ENCODE measurements at places on chromosomes 6 and 20.

DNA sequence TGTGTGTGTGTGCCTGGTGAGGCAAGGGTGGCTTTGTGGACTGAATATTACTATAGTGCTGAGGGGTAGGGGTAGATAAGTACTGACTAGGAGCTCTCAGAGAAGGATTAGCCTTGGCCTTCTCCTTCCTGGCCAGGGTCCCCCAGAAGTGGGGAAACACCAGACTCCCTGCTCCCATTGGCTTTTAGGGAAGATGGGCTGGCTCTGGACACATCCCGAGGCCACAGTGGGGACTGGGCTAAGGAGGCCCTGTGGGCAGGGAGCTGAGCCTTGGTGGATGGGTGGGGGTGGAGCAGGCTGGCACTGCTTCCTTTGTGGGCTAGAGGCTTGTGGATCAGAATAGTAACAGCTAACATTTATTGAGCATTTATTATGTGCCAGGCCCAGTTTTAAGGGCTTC lies 3.1 kb downstream of the EPB41L1 start:
- no peak for DNase-seq

DNA sequence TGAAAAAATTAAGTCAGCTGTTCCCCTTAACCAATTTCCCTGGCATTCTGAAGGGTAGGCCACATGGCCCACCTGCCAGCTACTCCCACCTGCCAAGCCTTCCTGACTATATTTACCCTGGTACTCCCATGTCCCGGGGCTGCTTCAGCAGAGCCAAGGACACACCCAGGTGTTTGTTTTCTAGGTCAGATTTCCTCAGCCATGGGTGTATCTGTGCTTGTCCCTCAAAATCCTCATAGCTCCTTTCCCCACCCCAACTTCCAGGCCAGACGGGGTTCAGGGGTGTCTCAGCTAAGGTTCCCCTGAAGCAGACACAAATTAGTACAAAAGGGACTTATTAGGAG lies 139.4 kb upstream of the CDYL start:
- no peak for DNase-seq

GRCh38 chr6:162404951-162405350 lies 322.6 kb downstream of the PRKN start:
- no peak for DNase-seq

DNA sequence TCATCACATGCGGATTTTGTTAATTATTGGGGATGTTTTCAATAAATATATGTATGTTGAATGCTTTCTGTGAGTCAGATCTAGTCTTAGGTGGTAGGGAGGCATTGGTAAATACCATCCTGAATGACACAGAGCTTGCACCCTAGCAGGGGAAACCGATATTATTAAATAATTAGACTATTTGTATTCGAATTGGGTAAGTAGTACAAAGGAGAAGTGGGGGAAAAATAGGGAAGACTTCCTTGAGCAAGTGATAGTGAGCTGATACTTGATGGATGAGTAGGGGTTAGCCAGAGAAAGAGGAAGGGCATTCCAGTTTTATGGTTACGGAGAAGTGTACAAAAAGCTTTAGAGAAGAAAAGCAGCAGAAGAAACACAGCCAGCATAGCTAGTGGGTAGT lies 1.5 kb downstream of the RIOK1 start:
- no peak for DNase-seq

GRCh38 chr6:16555550-16555949 lies 205.7 kb downstream of the ATXN1 start:
- no peak for DNase-seq

- no peak for DNase-seq
Measured at GRCh38 chr6:155195903-155196302, 67.9 kb upstream of the CLDN20 start.

DNA sequence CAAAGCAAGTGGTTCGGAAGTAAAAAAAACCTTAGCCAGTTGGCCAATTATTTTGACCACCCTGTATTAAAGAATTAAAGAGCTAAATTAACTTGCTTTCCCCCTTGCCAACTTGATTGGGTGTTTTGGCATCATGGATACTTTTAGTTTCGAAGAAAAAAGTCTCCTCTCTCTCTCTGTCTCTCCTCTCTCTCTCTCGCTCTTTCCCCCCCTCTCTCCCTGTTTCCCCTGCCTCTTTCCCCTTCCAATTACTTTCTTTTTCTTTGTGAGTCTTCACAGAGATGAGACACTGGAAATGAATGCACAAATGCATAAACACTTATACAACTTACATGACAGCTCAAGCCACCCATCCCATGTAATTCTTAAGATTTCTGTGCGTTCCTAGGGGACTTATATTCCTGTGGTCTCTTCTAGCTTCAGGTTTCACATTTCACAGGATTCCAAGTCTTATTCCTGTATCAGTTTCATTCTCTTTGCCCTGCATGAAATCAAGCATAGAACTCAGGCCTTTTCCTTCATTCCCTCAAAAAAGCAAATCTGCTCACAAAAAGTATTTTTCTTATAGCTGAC lies 32.9 kb upstream of the EYA4 start:
- no peak for DNase-seq

DNA sequence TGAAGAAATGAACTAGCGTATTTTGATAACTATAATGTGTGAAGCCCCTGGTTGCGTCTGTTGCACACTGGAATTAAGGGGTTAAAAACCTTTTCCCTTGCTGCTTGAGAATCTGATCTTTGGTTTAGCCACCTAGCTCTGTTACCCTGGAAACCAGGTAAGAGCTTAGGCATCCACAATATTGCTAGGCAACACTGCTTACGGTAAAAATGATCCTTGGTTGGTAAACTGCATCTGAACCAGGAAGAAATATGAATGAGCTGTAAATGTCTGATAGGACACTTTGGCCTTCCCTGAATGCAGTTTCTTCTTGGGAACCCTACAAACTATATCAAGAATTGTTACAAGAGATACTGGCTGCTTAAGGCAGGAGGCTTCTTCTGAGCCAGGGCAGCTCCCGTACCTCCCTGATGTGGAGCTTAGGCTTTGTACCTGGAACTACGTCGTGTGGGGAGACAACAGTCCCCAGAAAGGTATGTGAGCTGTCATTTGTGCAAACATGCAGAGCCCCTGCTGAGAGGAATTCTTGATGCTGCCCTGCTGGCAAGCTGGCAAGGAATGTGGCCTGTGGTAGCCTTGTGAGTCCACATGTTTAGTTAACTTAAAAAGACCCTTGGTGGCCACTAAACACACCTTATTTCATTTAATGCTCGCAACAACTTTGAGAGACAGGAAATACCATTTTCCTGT lies 18.4 kb downstream of the UBE3D start:
- DNase-seq: no peak

DNA sequence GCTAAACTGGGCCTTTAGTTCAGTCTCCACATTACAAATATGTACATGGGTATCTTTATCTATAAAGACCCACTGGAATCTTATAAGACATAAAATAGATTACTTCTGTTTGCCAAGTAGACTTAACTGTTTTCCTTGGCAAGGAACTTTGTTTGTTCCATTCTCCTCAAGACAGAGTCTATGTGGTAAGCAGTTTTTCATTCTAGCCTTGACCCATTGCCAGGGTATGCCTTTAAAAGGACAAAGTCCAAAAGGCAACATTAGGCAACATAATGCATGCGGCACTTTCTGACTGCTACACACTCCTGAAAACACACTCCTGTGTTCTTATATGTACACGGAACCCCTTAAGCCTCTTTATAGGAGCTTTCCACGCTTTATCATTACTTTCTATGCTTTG lies 20.4 kb downstream of the VNN1 start:
- DNase-seq: no peak

GRCh38 chr6:17035257-17036064 lies 66.4 kb upstream of the STMND1 start:
- DNase-seq: no peak

DNA sequence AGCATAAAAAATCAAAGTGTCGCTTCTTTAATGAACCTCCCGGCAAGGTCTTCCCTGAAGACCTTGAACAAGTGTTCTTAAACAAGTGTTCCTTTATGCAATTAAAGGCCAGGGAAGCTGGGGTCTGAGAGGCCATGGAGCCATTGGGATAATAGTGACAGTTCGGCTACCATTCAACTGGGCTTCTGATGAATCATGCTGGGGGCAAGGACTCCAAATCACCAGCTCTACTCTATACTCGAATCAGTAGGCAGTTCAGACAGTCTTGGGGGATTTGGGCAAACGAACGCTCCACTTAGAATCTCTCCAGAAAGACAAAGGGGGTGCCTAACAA lies 34.7 kb upstream of the EZR start:
- no peak for DNase-seq

GRCh38 chr6:15864038-15864707 lies 201.3 kb upstream of the DTNBP1 start:
- no peak for DNase-seq

GRCh38 chr6:63263444-63263843 lies 52.2 kb downstream of the FKBP1C start:
- DNase-seq: no peak

DNA sequence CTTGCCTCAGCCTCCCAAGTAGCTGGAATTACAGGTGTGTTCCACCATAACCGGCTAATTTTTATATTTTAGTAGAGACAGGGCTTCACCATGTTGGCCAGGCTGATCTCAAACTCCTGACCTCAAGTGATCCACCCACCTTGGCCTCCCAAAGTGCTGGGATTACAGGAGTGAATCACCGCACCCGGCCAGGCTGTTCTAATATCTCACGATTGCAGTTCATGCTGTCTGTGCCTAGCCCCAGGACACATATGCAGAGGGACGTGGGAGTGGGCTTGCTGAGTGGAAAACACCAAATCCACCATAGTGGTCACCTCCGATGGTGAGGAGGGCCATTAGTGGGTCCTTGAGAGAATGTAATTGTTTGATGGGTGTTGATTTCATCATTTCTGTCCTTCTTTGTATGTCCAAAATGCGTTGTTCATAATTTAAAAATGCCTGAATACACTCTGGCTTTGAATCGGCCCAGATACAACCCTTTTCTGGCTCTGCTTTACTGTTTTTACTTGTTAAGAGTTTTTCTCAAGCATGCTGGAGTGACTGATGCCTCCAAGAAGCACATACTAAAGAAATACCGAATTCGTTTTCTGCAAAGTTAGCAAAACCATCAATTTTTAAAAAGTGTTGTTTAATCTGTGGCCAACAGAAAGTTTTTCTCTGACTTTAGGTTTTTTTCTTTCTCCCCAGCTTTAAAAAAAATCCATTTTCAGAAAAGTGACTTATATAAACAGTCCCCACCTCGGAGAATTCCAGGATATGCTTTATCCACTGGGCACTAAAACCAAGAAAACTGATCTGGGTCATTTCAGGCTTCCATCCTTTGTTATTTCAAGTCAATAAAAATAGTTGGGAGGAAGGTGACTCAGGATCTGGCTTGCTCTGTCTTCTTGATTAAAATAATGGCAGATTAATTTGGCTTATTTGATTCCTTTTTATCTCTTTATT lies 18.8 kb upstream of the RALGAPA2 start:
- DNase-seq: no peak

DNA sequence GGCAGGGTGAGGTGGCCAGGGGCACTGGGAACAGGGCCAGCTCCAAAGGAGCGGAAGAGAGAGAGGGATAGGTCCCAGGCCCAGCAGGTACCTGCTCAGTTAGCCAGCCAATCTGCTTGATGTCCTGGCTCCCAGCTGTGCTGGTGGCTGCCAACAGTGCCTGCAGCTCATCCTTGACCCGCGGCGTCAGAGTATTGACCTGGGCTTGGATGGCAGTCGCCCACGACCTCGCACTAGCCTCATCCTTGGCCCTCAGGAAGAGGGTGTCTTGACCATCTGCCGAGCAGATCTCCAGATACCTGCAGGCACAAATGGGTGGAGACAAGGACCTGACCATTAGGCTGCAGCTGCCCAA lies 11.1 kb upstream of the CDK5RAP1 start:
- no peak for DNase-seq

DNA sequence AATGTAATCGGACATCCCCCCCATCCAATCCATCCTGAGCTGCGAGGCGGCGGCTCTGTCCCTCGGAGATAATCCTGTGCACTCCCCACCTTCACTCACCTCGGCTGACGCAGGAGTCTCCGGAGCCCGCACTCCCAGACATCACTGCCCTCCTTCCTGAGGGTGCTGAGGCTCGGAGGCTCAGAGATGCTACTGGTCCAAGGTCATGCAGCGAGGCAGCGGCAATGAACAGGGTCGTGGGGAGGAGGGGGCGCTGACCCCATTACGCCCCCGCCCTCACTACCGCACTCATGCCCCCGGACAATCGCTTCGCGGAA lies 485 bp downstream of the ADISSP start:
- no peak for DNase-seq

DNA sequence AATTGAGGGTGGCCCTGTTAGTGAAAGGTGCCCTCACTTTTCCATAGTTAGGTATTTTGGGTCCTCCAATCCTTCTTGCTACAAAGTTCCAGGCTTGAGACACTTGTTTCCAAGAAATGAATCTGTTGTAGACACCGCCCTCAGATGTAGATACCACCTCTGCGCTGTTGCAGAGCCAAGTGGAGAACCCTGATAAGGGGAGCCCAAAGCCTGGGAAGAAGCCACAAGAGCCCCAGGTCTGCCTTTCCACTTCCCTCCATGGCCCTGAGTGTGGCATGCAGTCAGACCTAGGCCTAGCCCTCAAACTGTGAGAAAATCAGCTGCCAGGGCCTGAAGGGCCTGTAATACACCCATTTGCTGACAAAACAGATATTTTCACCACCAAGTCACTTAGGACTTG lies 37.1 kb downstream of the DTD1 start:
- no peak for DNase-seq

DNA sequence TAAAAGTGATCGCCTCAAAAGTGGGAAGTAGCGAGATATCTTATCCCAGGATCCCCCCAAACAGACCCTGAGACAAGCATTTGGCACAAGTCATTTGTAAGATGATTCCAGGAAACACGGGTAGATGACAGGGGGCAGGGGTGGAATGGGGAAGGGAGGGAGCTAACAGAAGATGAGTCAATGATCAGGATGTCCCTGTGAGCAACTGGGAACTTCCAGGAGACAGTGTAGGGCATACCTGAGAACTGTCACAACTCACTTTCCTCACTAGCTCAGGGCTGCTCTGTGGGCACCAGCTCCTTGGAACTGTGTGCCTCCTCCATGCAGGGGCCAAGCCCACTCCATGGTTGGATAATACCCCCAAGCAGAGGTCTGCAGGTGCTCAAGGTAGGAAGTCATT lies 38.5 kb upstream of the VSX1 start:
- DNase-seq: no peak

DNA sequence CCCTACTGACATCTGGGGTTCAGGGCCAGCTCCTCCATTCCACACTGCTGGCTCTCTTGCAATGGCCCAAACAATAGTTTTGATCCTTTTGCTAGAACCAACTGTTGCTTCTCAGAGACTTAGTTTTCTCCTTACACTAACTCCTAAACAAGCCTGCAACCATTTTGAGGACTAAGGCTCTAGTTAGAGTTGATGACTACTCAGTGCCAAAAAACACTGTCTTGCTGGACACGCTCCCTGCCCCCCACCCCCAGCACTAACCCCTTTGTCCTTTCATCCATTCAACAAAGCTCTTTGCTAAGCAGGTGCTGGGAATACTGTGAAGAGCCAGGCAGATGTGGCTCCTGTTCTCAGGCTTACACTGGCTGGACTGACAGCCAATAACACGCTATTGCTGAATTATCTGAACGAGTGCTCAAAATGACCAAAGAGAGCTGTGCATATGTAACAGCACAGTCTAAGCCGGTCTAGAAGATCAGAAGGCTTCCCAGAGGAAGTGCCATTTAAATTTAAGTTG lies 17.6 kb downstream of the GCLC start:
- no peak for DNase-seq

- DNase-seq: no peak
Measured at GRCh38 chr20:48659858-48660257, 167.9 kb downstream of the PREX1 start.
